IMR-90 (cell line): ENCODE measurements at places on chromosomes 6 and 20. TPM values are rescaled to one million over a fixed set of nuclear protein-coding genes. Genes with fewer than 3 reads are reported as not detected.

Gene TPD52L1
- 10.2 and 10.8 TPM in 2 replicates for total RNA-seq

Gene FAM184A
- total RNA-seq: not detected in 2 replicates

Gene WFDC10B
- not detected in 2 replicates for total RNA-seq

Gene TNF
- total RNA-seq: not detected in 2 replicates

Gene EEF1A2
- 1.3 and 2.2 TPM in 2 replicates for total RNA-seq

Gene FHL5
- not detected in 2 replicates for total RNA-seq

Gene PABPC1L
- 4.7 and 6.1 TPM in 2 replicates for total RNA-seq

Gene SGK2
- under 0.01 TPM in 1 of 2 replicates, not detected in the other for total RNA-seq

Gene BMP5
- under 0.01 TPM in 2 replicates for total RNA-seq

Gene MATN4
- total RNA-seq: not detected in 2 replicates

Gene HCK
- not detected in 2 replicates for total RNA-seq

Gene TCP11
- total RNA-seq: 0.36 and 0.56 TPM in 2 replicates

Gene EPB41L2
- 85.7 and 89.2 TPM in 2 replicates for total RNA-seq

Gene VIP
- total RNA-seq: not detected in 2 replicates

Gene GNMT
- not detected in 2 replicates for total RNA-seq

Gene FBXO5
- total RNA-seq: 16.7 and 25.3 TPM in 2 replicates

DNA sequence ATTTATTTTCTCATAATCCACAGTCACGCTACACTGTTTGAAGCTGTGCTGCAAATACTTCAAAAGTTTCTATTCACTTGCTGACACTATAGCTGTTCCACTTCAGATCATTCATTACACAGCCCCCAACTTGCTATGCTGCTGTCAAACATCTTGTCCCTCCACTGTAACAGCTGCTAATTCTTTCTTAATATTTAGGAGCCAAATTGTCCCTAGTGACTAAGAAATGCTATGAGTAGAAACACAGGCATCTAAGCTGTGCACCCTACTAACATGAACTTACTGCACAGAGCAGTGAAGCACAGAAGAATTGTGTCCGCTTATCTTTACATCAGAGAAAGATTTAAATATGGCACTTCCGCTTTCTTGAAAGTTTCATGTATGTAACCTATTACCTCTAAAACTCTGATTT is 91.3 kb downstream of the PDE10A start:
- H3K27ac ChIP-seq: 0 out of 2 replicates have a peak overlapping the region, but pooled peaks have one; percentile 18
- H3K36me3 ChIP-seq: no peaks in the 10 kb centered on the region
- H3K27me3 ChIP-seq: no peaks in the 10 kb centered on the region

GRCh38 chr6:11113038-11113437 is 1.5 kb upstream of the ERVFRD-1 start:
- no peaks in the 10 kb centered on the region for H3K36me3 ChIP-seq
- no peaks in the 10 kb centered on the region for H3K27me3 ChIP-seq
- no peak overlapping the region for H3K27ac ChIP-seq
- no peak overlapping the region for H3K4me3 ChIP-seq
- DNase-seq: no peak

DNA sequence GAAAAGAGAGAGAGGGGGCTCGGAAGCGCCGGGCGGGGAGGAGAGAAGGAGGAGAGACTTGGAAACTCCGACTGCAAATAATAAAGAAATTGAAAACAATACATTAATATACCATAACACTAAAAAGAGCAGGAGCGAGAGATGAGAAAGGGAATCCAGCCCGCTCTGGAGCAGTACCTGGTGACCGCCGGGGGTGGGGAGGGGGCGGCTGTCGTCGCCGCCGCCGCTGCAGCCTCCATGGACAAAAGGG is 338 bp downstream of the E2F3 start:
- H3K27ac ChIP-seq: peak overlapping the region; percentile 84

- peaks cover 21% of the 10 kb centered on the region for H3K27me3 ChIP-seq
- H3K27ac ChIP-seq: no peak overlapping the region
- DNase-seq: no peak
- no peaks in the 10 kb centered on the region for H3K36me3 ChIP-seq
Measured at GRCh38 chr6:116877743-116878142, 701 bp downstream of the RFX6 start.

DNA sequence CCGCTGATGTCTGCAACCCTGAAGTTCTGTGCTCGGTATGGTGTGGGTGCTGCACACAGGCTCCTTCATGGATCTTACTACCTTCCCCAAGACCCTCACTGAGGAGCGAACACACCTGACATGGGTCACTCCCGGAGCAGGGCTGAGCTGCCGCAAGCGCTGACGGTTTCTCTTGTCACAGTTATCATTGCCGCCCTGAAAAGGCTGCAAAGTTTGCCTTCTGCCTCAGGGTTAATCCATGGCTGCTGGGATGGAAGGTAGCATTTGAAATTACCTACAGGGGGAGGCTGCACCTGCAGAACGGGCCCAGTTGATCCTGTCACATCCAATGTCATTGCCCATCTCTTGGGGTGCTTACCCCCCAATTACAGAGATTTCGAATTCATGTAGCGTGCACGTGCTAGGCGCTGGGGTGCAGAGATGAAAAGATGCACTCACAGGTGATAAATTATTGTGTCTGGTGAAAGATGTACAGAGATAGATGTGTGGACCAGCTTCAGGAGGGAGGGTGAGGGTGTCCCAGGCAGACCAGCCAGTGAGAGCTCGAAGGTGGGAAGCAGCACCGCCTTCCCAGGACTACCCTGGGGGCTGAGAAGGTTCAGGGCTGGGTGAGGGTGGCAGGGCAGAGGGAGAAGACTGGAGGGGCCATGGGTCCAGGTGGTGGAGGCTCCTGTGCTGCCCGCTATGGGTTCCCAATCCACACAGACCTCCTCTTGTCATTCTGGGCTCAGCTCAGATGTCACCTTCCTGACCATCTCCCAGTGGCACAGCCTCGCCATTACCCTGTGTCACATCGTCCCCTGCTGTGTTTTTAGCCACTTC is 120.1 kb downstream of the SYCP2 start:
- no peaks in the 10 kb centered on the region for H3K4me1 ChIP-seq
- H3K36me3 ChIP-seq: no peaks in the 10 kb centered on the region
- no peak for DNase-seq
- H3K4me3 ChIP-seq: no peak overlapping the region
- no peaks in the 10 kb centered on the region for H3K27me3 ChIP-seq

DNA sequence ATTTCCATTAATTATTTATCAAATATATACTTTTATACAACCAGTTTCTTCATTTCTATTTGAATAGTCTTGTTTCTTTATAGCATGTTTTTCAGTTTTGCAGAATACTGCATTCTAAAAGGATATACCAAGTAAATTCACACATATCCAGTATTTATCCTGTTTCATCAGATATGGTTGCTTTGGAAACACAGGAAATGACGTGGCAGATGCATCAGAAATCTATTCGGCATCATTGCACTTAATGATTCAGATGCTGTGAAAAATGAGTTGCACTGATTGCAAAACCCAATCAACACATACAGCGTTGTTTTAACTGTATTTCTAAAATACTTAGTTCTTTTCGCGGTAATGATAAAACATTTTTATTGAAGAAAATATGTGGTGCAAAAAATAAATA is 594.9 kb downstream of the CDH26 start:
- no peaks in the 10 kb centered on the region for H3K4me1 ChIP-seq
- DNase-seq: no peak
- no peaks in the 10 kb centered on the region for H3K36me3 ChIP-seq
- H3K4me3 ChIP-seq: no peak overlapping the region
- no peak overlapping the region for H3K27ac ChIP-seq

- H3K36me3 ChIP-seq: no peaks in the 10 kb centered on the region
- H3K4me3 ChIP-seq: no peak overlapping the region
- H3K4me1 ChIP-seq: no peaks in the 10 kb centered on the region; the same call in 1 of the 2 replicates
- no peaks in the 10 kb centered on the region; the same call in 1 of the 2 replicates for H3K27me3 ChIP-seq
- peak; percentile 34 for DNase-seq
- no peak overlapping the region for H3K27ac ChIP-seq
Measured at GRCh38 chr6:83442752-83443151, 11.9 kb upstream of the ME1 start.

DNA sequence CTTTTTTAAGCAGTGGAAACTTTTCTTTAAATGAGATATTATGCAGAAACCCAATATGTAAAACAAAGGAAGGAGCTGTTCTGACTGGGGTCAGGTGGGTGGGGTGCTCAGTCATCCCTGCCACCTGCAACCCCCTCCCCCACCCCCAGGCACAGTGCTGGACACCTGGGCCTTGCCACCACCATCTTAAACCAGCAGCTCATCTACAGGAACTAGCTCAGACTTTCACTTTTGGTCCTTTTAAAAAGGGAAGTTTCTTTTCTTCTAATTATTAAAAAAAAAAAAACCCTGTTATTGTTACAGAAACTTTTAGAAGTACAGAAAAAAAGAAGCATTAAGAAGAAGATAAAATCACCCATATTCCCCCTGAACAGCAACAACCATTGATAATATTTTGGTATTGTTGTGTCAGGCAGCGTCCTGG is 37.1 kb downstream of the PPP1R16B start:
- H3K27me3 ChIP-seq: peaks cover 8% of the 10 kb centered on the region
- no peaks in the 10 kb centered on the region for H3K36me3 ChIP-seq
- H3K27ac ChIP-seq: no peak overlapping the region
- DNase-seq: no peak

DNA sequence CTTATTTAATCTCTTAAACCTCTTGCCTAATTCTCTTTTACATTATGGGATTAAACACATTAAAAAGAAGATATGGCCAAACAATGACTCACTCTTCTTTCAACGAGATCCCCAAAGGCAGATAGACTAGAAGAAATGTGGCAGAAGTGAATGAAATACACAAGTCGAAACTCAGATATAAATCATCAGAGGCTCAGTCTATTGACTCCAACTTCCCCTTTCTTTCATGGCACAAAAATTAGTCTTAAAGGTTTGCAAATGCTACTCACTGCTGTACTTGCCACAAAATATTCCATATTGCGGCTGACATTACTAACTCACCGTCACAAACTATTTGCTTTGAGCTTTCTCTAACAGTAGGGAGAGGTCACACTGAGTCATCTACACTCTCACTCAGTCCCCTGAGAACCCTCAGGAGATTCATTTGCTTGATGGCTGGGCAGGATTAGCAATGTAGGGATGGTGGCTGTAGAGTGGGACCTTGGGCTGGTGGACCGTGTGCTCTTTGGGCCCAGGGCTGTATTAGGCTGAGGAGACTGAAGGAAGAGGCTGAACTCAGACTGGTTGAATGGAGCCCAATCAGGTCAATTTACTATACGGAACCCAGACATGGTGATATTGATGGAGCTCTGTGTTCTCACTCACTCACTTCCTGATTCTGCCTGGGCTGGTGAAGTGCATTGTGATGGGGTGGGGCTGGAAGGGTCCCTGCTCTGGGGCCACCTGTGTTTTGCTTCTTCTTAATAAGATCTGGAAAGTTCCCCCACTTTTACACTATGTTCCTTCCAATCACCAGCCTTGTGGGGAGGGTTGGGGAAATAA is 42.8 kb upstream of the UBR2 start:
- peak; percentile 80 for DNase-seq
- no peak overlapping the region for H3K4me3 ChIP-seq
- H3K36me3 ChIP-seq: no peaks in the 10 kb centered on the region
- H3K4me1 ChIP-seq: peaks cover 4% of the 10 kb centered on the region; the same call in 1 of the 2 replicates
- no peaks in the 10 kb centered on the region for H3K27me3 ChIP-seq

DNA sequence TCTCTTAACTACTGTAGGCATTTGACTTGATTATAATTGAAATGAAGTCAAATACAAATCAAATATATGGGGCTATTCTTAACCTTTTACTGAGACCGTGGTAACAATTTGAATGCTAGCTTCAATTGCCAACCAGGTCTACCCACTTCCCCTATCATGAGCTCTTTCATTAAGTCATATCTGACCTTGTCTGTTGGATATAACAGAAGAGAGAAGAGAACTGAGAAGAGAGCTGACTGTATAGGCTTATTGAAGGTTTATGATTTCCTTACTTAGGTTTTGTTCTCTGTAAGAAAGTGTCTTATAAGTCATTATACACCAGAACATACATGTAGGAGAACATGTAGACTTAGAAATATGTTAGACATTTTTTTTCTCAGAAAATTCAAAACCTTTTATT is 549.4 kb downstream of the COL12A1 start:
- no peak overlapping the region for H3K27ac ChIP-seq
- no peaks in the 10 kb centered on the region for H3K27me3 ChIP-seq
- DNase-seq: no peak
- no peaks in the 10 kb centered on the region for H3K4me1 ChIP-seq

DNA sequence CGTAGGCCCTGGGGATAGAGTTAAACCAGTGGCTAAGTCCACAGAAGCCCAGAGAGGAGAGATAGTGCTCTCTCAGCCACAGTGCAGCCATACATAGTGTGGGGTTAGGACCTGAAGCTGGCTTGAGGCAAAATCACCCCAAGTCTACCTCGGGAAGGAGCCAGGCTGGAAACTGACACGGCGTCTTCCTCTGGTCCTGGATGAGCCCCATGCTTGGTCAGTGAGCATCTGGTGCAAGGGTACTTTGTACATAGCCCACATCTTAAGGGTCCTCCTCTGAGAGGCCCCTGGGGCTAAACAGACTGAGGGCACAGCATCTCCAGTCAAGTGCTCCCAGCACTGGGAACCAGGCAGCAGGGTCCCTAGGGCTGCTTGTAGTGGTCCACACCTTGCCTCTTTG is 45.6 kb downstream of the CDH26 start:
- H3K4me1 ChIP-seq: no peaks in the 10 kb centered on the region
- H3K27ac ChIP-seq: no peak overlapping the region
- H3K27me3 ChIP-seq: peaks cover 2% of the 10 kb centered on the region
- H3K4me3 ChIP-seq: no peak overlapping the region
- H3K36me3 ChIP-seq: no peaks in the 10 kb centered on the region

DNA sequence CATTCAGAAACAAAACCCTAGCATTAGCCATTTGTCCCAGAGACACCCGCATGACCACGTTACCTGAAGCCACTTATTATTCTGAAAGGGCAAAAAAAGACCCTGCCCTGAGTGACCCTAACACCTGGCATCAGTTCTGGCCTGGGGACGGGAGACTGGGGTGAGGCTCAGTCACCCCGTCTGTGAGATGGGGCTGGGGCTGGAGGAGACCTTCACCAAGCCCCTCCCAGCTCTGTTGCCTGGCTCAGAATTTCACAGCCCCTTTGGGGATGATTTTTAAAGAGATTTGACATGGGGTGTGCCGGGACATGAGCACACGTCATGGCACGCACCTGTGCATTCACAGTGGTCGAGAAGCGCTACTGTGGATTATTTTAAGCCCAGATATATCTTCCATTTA is 1.4 kb upstream of the BPIFB6 start:
- no peak overlapping the region for H3K4me3 ChIP-seq
- no peak overlapping the region for H3K27ac ChIP-seq
- H3K4me1 ChIP-seq: no peaks in the 10 kb centered on the region

GRCh38 chr6:40569162-40569910 is 17.8 kb downstream of the LRFN2 start:
- H3K4me3 ChIP-seq: no peak overlapping the region
- no peaks in the 10 kb centered on the region for H3K4me1 ChIP-seq
- no peak overlapping the region for H3K27ac ChIP-seq
- no peaks in the 10 kb centered on the region for H3K36me3 ChIP-seq
- no peak for DNase-seq
- H3K27me3 ChIP-seq: no peaks in the 10 kb centered on the region

DNA sequence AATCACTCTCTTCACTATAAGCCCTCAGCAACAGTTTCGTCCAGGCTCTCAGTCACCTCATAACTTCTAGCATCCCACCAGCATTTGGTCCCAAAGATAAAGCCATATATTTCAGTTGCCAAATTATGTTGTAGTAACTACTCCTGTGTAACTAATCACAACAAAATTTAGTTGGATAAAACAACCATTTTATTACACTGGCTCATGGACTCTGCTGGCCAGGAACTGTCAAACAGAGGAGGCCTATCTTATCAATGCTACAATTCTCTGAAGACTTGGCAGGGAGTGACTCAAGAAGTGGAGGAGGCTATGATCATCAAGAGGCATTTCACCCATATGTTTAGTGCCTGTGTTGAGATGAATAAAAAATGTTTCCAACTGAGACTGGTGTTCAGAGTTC is 1082.3 kb upstream of the GJE1 start:
- no peak overlapping the region for H3K4me3 ChIP-seq
- no peak overlapping the region for H3K27ac ChIP-seq
- no peaks in the 10 kb centered on the region for H3K4me1 ChIP-seq
- H3K27me3 ChIP-seq: no peaks in the 10 kb centered on the region
- DNase-seq: peak; percentile 4
